ENCODE measurements at places on chromosomes 3 and 15. TPM values are rescaled to one million over a fixed set of nuclear protein-coding genes. Genes with fewer than 3 reads are reported as not detected.

SH3GL3 gene
- total RNA-seq = 3.9 TPM

GABRR3 gene
- not detected for total RNA-seq

C3orf70 gene
- 5.6 TPM for total RNA-seq

DNA sequence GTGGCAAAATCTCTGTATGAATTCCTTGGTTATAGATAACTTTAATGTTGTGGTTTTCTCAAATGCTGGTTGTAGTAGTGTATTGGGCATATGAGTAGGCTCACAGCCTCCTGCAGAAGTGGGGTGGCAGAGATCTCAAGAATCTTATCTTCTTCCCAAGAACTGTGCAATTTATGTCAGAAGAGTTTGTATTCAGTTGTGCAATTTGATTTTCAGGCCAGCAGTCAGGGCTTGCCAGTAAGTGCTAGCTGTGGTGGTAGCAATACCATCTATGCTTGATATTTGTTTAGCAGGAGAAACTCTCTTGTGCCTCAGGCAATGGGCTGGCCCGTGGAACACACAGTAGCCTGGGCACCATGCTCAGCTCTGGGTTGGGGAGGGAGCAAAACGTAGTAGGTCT lies 58.4 kb upstream of the GOLIM4 start:
- H3K4me3 ChIP-seq = no peak overlapping the region
- H3K4me1 ChIP-seq = no peaks in the 10 kb centered on the region
- H3K27me3 ChIP-seq = no peaks in the 10 kb centered on the region
- no peaks in the 10 kb centered on the region for H3K36me3 ChIP-seq
- H3K27ac ChIP-seq = no peak overlapping the region

GRCh38 chr3:132781922-132782321 lies 59.7 kb upstream of the NPHP3 start:
- no peak for DNase-seq
- H3K36me3 ChIP-seq = no peaks in the 10 kb centered on the region
- no peaks in the 10 kb centered on the region for H3K27me3 ChIP-seq
- H3K27ac ChIP-seq = no peak overlapping the region
- peaks cover 5% of the 10 kb centered on the region for H3K4me1 ChIP-seq
